ENCODE measurements at places on chromosomes 13 and 19.

DNA sequence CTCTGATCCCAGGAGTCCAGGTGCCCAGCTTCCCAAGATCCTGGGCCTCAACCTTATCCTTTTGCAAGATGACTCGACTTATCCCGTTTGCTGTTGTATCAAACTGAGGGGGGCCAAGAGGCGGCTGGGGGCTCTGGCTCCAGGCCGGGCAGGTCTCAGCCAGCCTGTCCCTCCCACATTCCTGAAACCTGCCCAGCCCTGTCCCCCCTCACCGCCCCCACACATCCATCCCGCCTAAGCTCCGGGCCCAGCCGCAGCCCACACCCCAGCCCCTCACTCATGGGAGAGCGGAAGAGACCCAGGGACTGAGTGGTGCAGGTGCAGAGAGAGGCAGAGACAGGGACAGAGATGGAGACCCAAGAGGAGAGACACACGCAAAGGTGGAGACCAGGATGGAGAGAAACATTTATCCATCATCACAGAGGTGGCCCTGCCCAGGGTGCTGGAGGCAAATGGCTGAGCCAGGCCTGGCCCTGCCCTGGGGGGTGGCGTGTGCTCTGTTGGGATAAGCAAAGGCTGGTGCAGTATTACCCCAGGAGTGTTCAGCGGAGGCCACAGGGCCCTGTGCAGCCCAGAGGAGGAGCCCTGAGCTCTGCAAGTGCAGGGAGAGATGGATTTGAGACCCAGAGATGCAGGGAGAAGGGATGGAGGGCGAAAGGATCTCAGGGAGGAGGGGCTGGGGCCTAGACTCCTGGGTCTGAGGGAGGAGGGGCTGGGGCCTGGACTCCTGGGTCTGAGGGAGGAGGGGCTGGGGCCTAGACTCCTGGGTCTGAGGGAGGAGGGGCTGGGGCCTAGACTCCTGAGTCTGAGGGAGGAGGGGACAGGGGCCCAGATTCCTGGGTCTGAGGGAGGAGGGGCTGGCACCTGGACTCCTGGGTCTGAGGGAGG, 1.6 kb downstream of the BCAM start:
- DNase-seq, result no peak

GRCh38 chr19:11034449-11035213, 54.6 kb upstream of the LDLR start:
- DNase-seq, result no peak

DNA sequence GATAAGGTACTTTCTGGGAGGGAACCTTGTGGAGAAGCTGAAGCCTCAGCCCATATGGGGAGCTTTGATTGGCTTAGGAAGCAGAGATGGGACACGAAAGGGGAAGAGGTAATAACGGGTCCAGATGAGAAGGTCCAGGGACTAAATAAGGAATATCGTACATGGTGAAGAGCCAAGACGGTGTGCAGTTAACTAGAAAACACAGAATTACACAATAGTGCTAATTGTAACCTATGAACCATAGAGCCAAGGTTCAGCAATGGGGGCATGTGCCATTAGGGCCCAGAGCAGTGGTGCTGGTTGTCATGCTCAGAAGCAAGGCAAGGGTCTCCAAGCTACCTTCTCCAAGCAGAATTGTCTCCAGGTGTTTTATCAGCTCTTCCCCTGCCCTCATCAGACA, 106.1 kb downstream of the IRS2 start:
- DNase-seq, result no peak

DNA sequence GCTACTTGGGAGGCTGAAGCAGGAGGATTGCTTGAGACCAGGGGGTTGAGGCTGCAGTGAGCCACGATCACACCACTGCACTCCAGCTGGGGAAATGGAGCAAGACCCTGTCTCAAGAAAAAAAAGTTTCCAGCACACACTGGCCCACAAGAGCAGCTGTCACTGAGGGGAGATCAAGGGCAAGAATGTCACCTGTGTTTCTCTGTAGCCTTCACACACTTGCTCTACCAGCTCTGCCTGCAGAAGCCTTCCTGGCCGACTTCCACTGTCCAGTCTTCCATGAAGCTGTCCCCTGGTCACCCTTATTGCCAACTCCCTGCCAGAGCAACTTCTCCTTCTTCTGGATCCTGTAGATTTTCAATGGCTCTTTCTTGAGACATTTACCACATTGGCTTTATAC, 158.0 kb downstream of the KCTD15 start:
- no peak for DNase-seq

DNA sequence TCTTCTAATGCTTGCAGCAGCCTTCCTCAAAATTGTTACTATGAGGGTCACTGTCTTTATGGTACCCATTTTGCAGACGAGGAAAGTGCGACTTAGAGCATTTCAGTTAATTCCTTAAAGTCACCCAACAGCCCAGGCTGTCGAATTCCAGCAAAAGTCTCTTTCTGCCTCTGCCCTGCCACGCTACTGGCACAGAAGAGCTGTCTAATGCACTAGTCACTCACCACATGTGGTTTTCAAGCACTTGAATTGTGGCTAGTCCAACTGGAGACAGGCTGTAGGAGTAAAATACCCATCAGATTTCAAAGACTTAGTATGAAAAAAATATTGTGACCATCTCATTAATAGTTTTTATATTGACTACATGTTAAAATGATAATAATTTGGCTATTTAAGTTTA, 1.7 kb downstream of the FPR1 start:
- DNase-seq, result no peak

DNA sequence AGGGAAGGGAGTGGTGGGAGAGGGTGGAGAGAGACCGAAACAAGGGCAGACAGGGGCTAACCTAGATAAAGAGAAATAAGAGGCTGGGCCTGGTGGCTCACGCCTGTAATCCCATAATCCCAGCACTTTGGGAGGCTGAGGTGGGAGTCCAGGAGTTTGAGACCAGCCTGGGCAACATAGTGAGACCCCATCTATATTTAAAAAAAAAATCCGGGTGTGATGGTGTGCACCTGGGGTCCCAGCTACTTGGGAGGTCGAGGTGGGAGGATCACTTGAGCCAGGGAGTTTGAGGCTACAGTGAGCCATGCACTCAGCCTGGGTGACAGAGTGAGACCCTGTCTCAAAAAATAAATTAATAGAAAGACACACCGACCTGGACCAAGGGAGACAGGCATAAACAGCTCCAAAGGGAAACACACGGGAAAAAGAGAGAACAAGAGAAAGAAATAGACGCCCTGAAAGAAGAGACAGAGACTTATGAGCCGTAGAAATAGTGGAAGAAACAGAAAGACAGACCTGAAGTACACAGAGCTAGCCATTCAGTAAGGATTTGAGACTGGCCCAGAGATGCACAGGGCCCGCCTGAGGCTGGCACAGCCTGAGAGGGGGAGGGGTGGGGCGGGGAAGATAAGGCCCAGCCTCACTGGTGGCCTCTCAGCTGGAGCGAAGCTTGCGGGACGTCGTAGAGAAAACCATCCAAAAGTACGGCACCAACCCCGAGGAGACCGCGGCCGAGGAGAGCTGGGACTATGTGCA, 2.2 kb downstream of the CD37 start:
- no peak for DNase-seq

GRCh38 chr13:45393941-45394570, 24.1 kb downstream of the SLC25A30 start:
- DNase-seq, result peak; percentile 27

DNA sequence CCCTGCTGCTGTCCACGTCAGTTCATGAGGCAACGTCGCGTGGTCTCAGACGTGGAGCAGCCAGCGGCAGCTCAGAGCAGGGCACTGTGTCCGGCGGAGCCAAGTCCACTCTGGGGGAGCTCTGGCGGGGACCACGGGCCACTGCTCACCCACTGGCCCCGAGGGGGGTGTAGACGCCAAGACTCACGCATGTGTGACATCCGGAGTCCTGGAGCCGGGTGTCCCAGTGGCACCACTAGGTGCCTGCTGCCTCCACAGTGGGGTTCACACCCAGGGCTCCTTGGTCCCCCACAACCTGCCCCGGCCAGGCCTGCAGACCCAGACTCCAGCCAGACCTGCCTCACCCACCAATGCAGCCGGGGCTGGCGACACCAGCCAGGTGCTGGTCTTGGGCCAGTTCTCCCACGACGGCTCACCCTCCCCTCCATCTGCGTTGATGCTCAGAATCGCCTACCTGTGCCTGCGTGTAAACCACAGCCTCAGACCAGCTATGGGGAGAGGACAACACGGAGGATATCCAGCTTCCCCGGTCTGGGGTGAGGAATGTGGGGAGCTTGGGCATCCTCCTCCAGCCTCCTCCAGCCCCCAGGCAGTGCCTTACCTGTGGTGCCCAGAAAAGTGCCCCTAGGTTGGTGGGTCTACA, 6.6 kb downstream of the FSTL3 start:
- no peak for DNase-seq

GRCh38 chr13:109790086-109790485, 3.7 kb upstream of the IRS2 start:
- no peak for DNase-seq

DNA sequence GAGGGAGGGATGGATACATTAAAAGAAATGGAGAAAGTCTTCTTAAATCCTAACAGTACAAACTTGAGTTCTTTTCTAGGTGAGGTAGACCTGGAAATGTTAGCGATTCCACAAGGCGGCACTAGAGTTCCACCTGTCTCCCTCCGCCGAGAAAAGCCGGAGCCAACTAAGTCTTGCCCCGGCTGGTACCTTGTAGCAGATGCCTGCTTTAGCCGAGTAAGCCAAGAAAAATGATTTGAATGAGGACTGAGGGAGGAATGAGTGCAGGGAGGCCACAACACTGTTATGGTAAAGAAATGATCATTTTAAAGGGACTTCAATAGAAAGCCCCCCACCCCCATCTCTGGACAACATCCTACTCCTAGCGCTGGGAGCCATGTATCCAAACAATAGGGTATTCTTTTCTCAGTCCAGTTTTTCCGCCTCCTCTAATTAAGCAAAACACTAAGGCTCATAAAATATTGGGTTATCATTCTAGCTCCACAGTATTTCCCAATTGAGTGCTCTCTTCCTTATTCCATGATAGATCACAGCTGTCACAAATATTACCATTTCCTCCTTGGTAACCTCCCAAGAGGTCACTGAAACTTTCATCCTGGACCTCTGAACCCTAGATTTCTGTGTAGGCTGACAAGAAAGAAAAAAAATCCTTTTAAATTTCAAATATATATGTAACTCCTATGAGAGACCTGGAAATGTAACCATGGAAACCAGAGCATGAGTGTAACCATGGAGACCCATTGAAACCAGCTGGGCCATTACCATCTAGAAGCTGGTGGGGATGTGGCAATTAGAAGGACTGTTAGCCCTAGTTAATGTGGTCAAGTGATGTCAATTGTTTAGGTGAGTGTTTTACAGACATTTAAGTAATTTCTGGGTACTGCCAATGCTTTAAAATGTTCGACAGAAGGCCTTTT, 58.3 kb downstream of the GPALPP1 start:
- peak; percentile 51 for DNase-seq

DNA sequence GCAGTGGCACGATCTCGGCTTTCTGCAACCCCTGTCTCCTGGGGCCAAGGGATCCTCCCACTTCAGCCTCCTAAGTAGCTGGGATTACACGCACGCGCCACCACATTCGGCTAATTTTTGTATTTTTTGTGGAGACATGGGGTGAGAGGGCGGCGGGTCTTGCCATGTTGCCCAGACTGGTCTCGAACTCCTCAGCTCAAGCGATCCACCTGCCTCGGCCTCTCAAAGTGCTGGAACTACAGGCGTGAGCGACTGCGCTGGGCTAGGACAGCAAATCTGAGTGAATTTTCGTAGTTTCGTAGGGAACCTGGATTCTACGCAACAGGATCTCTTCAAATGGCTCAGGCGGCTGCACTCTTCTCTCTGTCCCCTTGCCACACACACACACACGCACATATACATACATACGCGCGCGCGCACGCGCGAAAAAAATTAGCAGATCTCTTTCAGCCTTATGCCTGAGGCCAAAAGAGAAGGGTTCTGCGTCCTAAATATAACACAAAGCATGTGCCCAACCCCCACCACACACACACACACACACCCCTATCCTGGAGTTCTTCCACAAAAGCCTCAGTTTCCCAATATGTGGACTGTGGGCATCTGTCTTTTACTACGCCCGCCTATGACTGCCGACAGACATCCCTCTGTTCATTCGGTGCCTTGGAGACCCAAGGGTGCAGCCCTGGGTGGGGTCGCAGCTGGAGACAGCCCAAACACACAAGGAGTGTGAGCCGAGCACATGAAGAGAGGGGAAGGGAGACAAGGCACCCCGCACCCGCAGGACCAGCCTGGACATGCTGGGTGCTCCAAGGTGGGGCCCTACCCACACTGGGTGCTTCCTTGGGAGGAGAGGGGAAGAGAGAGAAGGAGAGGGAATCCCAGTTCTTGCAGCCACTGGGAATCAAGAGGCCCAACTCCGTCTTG, 616 bp downstream of the PINLYP start:
- no peak for DNase-seq

DNA sequence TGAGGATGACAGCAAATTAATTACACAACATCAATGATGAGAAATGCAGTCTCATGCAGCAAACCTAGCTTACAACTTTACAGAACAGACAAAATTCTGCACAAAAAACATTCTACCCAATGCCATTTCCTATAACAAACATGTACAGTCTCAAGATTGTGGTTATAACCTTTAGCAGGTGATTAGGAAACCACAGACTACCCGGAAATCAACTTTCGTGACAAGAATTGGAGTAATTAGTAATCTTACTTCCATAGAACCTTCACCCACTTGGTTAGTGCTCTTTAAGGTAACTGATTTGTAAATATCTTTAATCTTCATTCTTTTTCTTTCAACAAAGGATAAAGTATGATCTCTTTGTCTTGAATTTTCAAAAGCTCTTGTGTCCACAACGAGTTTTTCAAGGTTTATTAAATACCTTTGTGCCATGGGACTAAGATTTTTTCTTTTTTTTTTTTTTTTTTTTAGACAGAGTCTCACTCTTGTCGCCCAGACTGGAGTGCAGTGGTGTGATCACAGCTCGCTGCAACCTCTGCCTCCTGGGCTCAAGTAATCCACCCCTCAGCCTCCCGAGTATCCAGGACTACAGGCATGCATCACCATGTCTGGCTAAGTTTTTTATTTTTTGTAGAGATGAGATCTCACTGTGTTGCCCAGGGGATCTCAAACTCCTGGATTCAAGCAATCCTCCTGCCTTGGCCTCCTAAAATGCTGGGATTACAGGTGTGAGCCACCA, 78.8 kb downstream of the MAP4K1 start:
- DNase-seq, result no peak

GRCh38 chr13:113532156-113532806, 41.8 kb upstream of the DCUN1D2 start:
- no peak for DNase-seq

GRCh38 chr13:30900952-30901749, 4.9 kb upstream of the MEDAG start:
- DNase-seq, result no peak
